SK-N-SH treated with all-trans-retinoic acid at 6 μM for 48 hours (cell line): ENCODE measurements at places on chromosomes 7 and 10.

DNA sequence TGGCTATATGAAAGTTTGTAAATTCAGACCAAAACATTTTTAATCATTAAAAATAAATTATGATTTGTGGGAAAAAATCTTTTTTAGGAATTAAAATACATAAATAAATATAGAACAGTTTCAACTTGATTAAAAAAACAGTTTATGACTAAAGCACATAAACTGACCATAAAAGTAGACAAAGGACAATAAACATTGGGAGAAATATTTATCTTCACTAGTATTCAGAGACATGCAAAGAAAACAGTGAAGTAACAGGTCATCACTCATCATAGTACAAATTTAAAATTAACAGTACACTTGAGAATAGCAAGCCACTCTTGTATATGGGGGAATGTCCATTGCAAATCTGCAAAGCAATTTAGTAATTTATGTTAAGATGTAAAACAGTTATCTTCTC lies 28.0 kb upstream of the CELF2 start:
- ATAC-seq, result no peak

DNA sequence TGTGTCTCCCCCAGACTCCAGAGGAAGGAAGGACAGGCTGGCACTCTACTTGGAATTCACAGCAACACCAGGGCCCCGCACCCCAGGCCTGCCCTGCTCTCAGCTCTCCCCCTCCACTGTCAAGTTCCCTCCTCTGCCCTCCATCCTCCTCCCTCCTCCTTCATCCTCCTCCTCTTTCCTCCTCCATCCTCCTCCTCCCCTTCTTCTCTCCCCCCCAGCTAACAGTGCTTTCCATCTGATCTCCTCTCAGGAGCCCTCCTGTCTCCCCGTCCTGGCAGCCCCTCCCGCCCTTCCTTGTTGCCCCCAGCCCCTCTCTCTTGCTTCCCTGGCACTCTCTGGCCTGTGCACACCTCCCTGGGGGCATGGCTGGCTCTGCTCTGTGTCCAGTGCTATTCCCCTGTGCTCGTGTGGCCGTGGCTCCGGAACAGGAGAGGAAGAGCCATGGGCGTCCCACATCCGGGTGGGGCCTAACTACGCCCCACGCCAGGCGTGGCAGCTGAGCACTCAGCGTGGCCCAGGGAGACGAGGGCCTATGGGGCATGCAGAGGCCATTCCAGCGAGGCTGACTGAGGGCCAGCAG lies 64.2 kb downstream of the PWWP2B start:
- no peak for ATAC-seq

DNA sequence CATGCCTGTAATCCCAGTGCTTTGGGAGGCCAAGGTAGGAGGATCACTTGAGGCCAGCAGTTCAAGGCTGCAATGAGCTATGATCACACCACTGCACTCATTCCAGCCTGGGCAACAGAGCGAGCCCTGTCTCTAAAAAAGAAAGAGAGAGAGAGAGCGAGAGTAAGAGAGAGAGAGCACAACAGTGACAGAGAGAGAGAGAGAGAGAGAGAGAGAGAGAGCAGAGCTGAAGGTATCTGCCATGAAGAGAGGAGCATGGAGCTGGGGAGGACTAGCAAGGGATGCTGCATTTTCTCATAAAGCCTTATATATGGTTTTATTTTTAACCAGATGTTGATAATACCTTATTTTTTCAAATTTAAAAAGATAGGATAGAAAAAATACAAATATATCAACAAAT lies 84.5 kb upstream of the RNF32 start:
- no peak for ATAC-seq

DNA sequence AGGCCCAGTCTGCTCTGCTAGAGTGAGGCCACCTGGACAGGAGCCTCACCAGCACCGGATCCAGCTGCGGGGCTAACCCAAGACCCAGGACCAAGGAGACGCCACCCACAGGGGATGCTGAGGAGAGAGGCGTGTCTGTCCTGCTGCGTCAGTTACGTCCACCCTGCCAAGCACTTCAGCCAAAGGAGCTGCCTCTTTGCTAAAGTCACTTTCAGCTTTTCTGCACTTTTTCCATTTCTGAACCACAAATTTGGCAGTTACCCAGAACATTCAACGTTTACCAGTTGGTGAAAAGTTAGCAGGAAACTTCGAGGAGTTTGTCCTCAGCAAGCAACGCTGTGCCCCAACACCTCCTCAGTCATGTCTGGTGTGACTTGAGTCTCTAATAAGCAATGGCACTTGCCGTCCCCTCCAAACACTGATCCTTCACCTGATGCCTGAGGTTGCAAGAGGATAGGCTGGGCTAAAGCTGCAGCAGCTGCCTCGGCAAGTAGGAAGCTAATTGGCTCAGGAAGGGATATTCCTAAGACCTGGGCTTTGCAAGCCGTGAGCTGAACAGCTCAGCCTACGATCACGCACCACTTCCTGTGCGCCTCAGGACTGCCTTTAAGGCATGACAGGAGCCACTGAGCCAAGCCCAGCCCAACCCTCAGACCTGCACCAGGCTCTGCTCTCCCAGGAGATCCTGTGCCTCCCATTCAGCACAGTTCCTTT lies 40.1 kb downstream of the KCNH2 start:
- peak; percentile 16; the same call in 2 of the 3 replicates for ATAC-seq

DNA sequence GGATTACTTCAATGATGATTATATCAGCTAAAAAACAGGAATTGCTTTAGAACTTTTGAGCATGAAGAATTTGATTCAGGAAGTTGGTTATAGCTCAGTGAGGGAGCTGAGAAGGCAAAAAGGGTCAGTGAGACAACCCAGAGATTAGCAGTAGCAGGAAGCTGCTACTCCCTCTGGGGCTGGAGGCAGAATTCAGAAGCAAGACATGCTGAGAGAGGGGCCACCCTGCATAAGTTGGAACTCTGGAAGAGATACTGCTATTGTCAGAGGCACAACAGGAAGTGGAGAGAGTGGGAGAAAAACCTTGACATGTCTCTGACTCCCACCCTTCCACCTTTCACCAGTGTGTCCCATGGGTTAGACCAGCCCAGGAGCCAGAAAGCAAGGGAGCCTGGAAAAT lies 488.7 kb downstream of the ADRA2A start:
- no peak for ATAC-seq
